IMR-90 (cell line): ENCODE measurements at places on chromosomes 6 and 20. TPM values are rescaled to one million over a fixed set of nuclear protein-coding genes. Genes with fewer than 3 reads are reported as not detected.
A peak's percentile ranks its signal among the peaks of the same experiment; 100 is the strongest.

CCDC170 gene
- total RNA-seq = 0.28 and 0.54 TPM in 2 replicates

- no peak for DNase-seq
- H3K27ac ChIP-seq = no peak overlapping the region
- no peak overlapping the region for H3K4me3 ChIP-seq
- H3K36me3 ChIP-seq = no peaks in the 10 kb centered on the region
Observed at GRCh38 chr6:10421158-10421920, 6.5 kb upstream of the TFAP2A start.

- H3K27me3 ChIP-seq = no peaks in the 10 kb centered on the region
- H3K4me3 ChIP-seq = no peak overlapping the region
- no peak overlapping the region for H3K27ac ChIP-seq
Observed at GRCh38 chr6:128601060-128601459, 80.7 kb upstream of the PTPRK start.

GRCh38 chr6:64817525-64817924 is 889.5 kb downstream of the EYS start:
- no peak overlapping the region for H3K4me3 ChIP-seq
- H3K4me1 ChIP-seq = no peaks in the 10 kb centered on the region
- DNase-seq = no peak
- no peak overlapping the region for H3K27ac ChIP-seq
- H3K27me3 ChIP-seq = no peaks in the 10 kb centered on the region
- no peaks in the 10 kb centered on the region for H3K36me3 ChIP-seq

DNA sequence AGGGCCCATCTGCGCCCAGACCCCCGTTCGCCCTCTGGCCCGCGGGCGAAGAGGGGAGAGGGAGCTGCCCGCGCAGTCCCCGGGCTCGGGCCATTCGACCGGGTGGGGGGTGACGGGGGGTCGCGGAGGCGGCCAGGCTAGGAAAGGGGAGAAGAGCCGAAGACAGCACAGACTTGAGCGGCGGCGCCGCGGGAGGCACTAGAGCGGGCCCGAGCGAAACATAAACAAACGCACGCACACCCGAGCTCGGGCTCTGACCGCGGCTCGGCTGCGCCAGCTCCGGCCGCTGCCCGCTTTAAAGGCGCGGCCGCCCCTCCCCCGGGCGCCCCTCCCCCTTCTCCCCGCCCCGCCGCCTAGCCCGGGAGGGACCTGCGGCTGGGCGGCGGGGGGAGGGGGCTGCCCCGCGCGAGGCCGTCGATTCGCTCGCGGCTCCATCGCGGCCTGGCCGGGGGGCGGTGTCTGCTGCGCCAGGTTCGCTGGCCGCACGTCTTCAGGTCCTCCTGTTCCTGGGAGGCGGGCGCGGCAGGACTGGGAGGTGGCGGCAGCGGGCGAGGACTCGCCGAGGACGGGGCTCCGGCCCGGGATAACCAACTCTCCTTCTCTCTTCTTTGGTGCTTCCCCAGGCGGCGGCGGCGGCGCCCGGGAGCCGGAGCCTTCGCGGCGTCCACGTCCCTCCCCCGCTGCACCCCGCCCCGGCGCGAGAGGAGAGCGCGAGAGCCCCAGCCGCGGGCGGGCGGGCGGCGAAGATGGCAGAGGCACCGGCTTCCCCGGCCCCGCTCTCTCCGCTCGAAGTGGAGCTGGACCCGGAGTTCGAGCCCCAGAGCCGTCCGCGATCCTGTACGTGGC is at the start of gene FOXO3:
Gene FOXO3 (plus strand): TSS at position 455 of the 846 bp plus-strand sequence. CDS start 292 bp downstream, at position 747.
- H3K27ac ChIP-seq = peak within 1 kb of the TSS; percentile 92
- DNase-seq = peak; percentile 80
- peaks cover 13% of the 10 kb centered on the region for H3K4me1 ChIP-seq
- peaks cover 5% of the 10 kb centered on the region; the same call in 1 of the 2 replicates for H3K36me3 ChIP-seq
- no peaks in the 10 kb centered on the region for H3K27me3 ChIP-seq

GRCh38 chr20:10454151-10454750 is 19.1 kb downstream of the SLX4IP start:
- DNase-seq = no peak
- no peaks in the 10 kb centered on the region for H3K4me1 ChIP-seq
- H3K27ac ChIP-seq = no peak overlapping the region
- no peaks in the 10 kb centered on the region for H3K36me3 ChIP-seq

DNA sequence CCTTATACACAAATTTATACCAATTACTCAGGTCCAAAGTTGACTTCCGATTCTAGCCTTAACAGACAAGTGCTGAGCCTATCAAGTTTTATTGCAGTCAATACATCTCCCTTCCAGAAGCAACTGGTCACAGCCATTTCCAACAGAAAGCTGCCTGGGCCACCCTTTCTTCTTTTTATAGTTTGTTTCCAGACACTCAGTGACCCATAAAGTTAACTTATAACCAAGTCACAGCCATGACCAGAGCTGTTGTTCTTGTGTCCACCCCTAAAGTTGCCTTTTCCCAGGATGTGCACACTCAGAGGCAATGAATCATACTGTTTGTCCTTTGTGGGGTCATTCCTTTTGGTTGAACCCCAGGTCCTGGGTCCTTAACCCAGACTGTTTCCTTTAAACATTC is 89.9 kb downstream of the CD83 start:
- peaks cover 6% of the 10 kb centered on the region; the same call in 1 of the 2 replicates for H3K4me1 ChIP-seq
- H3K36me3 ChIP-seq = no peaks in the 10 kb centered on the region
- no peak for DNase-seq
- H3K4me3 ChIP-seq = no peak overlapping the region
- H3K27me3 ChIP-seq = peaks cover 5% of the 10 kb centered on the region

DNA sequence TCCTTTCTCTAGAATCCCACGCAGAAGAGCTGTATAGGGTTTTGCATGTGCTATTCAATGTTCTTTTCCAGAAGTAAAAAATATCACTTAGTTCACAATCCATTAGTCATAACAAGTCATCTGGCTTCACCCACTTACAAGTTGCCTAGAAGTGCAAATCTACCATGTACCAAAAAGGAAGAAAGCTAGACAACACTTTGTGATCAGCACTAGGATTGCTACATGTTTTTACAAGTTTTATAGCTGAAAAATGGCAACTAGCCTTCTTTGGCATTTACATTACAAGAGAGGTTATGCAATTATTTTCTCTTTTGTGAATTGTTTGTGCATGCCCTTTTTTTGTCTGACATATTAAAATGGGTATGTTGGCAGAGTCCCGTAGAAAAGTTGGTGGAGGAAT is 85.6 kb upstream of the PTPRK start:
- peak; percentile 15 for DNase-seq
- no peaks in the 10 kb centered on the region for H3K4me1 ChIP-seq
- H3K27ac ChIP-seq = no peak overlapping the region
- H3K36me3 ChIP-seq = no peaks in the 10 kb centered on the region
- no peaks in the 10 kb centered on the region for H3K27me3 ChIP-seq

DNA sequence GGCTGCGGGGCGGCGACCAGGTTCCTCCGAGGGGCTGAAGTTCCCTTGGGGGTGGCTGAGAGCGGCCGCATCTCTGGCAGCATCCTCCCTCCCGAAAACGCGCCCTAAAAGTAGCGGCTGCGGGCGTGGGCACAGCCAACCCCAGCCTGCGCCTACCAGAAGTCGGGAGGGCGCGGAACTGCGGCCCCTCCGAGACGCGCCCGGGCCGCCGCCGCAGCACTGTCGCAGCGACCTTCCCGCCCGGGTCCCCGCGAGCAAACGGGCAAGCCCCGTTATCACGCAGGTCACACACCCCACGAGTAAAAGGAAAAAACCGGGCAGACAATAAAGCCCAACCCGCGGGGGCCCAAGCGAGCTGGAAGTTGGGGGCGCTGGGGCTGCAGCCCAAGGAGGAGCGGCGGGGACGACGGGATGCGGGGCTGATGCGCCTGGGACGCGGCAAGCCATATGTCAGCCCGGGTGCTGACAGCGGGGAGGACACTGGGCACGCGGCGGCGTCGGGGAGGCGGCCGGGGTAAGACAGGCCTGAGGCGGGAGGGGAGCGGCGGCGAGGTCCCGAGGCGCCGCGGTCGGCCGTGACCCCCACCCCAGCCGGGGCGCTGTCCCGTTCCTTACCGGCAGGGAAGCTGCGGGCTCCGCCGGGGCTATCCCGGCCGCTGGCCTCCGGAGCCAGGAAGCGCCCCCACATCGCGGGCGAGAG is 659 bp downstream of the CEP85L start:
- H3K27me3 ChIP-seq = no peaks in the 10 kb centered on the region
- H3K27ac ChIP-seq = peak overlapping the region; percentile 99
- no peak for DNase-seq
- H3K4me3 ChIP-seq = peak overlapping the region; percentile 98

DNA sequence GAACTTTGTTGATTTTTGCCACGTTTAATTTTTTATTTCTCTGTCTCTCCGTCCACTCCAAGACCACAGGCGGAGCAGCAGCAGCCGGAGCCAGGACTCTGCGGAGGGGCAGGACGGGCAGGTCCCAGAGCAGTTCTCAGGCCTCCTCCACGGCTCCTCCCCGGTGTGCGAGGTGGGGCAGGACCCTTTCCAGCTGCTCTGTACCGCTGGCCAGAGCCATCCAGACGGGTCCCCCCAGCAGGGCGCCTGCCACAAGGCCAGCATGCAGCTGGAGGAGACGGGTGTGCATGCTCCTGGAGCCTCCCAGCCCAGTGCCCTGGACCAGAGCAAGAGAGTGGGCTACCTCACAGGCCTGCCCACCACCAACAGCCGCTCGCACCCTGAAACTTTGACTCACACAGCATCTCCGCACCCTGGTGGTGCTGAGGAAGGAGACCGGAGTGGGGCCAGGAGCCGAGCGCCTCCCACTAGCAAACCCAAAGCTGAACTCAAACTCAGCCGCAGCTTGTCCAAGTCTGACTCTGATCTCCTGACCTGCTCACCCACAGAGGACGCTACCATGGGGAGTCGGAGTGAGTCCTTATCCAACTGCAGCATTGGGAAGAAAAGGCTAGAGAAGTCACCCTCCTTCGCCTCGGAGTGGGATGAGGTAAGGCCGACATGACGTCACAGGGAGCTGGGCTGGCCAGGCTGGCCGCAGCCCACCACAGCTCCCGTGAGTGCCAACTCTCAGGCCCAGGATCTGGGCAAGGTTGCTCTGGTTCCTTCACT is 123.5 kb downstream of the TCP11 start:
- H3K4me3 ChIP-seq = peak overlapping the region; percentile 4
- H3K4me1 ChIP-seq = peaks cover 27% of the 10 kb centered on the region
- peak overlapping the region; percentile 91 for H3K27ac ChIP-seq
- DNase-seq = no peak
- no peaks in the 10 kb centered on the region for H3K36me3 ChIP-seq

DNA sequence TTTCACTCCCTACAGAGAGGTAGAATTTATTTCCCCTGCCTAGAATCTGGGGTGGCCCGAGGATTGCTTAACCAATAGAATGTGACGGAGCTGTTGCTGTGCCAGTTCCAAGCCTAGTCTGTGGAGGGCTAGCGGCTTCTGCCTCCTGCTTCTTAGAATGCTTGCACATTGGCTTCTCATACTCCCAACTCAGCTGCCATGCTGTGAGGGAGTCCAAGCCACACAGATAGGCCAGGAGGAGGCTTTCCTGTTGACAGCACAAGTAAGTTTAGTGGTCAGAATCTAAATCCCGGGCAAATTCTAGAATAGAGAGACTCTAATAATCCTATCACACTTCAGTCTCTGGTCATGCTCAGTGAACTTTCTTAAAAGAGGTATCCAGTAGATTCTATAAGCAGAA is 57.5 kb upstream of the SNRPB2 start:
- H3K36me3 ChIP-seq = no peaks in the 10 kb centered on the region
- H3K4me1 ChIP-seq = no peaks in the 10 kb centered on the region
- DNase-seq = no peak
- no peak overlapping the region for H3K4me3 ChIP-seq

DNA sequence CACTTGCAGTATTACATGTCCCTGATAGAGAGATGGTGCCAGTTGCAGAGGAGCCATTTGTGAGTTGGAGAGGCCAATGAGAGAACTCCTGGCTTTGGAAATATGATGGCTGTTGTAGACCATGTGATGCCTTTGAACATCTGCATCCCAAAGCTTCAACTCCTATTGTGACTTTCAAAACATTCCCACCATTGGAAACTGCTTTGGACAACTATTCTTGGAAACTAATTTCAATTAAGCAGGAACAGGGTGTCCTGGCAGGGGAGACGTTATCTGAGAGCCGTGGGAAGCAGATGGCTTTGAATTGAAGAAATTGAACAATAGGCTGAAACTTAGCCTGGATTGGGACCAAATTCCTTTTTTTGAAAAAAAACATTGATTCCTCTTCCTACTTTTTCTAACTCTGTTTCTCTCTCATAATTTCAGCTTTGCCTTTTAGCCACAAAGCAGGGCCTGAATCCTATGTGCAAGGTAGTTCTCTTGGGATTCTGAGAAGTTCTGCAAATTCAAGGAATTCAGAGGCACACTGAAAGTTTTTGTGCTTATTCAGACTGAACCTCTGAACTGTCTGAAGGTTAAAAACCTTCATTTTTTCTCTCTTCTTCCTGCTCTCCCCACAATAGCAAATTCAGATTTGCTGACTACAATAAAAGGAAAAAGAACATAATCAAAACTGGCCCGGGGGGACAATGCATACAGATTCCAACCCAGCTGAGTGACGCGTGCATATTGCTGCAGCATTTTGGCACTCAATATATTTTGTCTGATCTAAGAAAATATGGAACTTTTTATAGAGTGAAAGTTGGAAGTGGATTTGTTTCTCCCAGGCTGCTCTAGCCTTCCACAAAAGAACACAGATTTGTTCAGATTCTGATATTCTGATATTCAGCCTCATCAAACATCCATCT is 720.4 kb upstream of the CHD6 start:
- no peak overlapping the region for H3K27ac ChIP-seq
- no peaks in the 10 kb centered on the region for H3K4me1 ChIP-seq
- no peaks in the 10 kb centered on the region for H3K27me3 ChIP-seq
- no peaks in the 10 kb centered on the region for H3K36me3 ChIP-seq
- DNase-seq = no peak
- no peak overlapping the region for H3K4me3 ChIP-seq

- H3K4me3 ChIP-seq = no peak overlapping the region
- no peak for DNase-seq
- peaks cover 8% of the 10 kb centered on the region; the same call in 1 of the 2 replicates for H3K27me3 ChIP-seq
- H3K36me3 ChIP-seq = no peaks in the 10 kb centered on the region
- H3K27ac ChIP-seq = no peak overlapping the region
Observed at GRCh38 chr6:1279065-1279464, 32.8 kb upstream of the FOXQ1 start.

- DNase-seq = peak; percentile 44
- peak overlapping the region; percentile 58 for H3K4me3 ChIP-seq
- H3K4me1 ChIP-seq = peaks cover 3% of the 10 kb centered on the region; the same call in 1 of the 2 replicates
- H3K27ac ChIP-seq = peak overlapping the region; percentile 94
Observed at GRCh38 chr6:21587961-21588480, 5.5 kb upstream of the SOX4 start.

DNA sequence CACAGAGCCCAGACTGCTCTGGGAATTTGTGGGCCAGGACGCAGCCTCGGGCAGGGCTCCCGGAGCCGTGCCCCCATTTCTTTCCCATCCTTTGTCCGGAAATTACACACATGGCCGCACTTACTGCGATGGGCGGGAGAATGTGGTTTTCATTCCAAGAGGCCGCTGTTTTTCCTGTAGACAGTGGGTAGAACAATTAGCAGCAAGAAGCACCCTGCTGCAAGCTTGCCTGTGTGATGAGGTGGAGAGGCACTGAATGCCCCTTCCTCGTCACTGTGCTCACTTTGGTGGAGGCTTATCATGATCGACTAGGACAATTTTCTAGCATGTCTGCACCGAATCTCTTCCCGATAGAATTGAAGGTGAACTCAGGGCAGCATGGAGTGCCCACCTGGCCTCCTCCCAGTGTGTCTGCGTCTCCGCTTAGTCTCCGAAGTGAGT is 102.8 kb downstream of the DACT2 start:
- no peak for DNase-seq
- no peak overlapping the region for H3K27ac ChIP-seq
- no peak overlapping the region for H3K4me3 ChIP-seq
- H3K36me3 ChIP-seq = no peaks in the 10 kb centered on the region
- H3K4me1 ChIP-seq = no peaks in the 10 kb centered on the region

- H3K27me3 ChIP-seq = no peaks in the 10 kb centered on the region
- DNase-seq = no peak
- H3K4me3 ChIP-seq = peak overlapping the region; percentile 76
- peaks cover 9% of the 10 kb centered on the region for H3K4me1 ChIP-seq
- peak overlapping the region; percentile 82 for H3K27ac ChIP-seq
- H3K36me3 ChIP-seq = peaks cover 7% of the 10 kb centered on the region
Observed at GRCh38 chr6:169701311-169701953, 397 bp downstream of the WDR27 start.
